Liver (tissue), 10 donors: ENCODE measurements at places on chromosomes 2 and 18.

DNA sequence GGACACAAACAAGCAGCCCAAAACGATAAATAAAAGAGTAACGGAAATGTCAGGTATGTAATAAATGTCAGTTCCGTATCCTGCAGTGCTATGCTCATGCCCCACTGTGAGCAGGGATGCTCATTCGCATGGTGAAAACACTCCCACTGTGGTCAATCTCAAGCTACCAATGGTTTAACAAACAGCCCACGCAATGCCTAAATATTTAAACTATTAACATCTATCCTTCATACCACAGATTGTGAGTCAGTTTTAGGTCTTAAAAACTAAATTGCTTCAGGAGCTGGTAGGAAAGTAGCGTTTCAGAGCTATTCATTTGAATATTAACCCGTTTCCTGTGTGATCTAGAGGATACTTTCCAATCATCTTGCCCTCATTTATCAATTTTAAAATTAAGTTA is 207.4 kb downstream of the TCF4 start:
- DNase-seq = no peak

- DNase-seq = no peak
Measured at GRCh38 chr2:228629251-228629650, 447.8 kb upstream of the SPHKAP start.

DNA sequence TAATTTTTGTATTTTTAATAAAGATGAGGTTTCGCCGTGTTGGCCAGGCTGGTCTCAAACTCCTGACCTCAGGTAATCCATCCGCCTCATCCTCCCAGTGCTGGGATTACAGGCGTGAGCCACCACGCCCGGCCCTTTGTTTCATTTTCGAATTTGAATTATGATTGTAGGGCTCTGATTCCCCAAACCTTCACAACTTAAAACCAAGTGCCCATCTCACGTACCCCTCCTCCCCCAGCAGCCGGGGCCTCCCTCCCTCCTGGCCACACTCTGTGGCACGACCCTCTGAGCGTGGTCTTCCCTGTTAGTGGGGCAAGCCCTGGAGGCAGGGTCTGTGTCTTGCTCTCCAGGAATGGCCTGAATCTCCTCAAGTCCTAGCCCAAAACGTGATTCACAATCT is 166.5 kb downstream of the ASB1 start:
- no peak for DNase-seq

DNA sequence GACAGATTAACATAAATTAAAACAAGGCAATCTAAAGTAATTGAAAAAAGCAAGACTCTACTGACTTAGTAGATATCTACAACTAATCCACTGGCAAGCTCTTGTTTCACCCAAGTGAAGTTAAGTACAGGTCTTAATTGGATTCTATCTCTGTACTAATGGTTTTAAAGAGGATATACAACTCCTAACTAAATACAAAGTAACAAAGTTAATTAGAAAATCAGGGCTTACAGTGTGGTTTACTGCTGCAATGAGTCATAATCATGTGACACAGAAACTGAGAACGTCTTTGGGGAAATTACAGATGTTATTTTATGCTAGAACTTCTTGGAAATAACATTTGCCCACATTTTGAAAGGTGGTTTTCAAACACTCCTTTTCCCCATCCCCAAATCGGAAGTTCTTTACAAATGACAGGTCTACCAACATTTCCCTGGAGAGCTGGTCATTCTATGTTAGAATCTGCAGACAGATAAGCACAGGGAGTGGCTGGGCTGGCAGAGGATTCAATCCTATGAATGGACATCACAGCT is 245.3 kb downstream of the STK39 start:
- no peak for DNase-seq

DNA sequence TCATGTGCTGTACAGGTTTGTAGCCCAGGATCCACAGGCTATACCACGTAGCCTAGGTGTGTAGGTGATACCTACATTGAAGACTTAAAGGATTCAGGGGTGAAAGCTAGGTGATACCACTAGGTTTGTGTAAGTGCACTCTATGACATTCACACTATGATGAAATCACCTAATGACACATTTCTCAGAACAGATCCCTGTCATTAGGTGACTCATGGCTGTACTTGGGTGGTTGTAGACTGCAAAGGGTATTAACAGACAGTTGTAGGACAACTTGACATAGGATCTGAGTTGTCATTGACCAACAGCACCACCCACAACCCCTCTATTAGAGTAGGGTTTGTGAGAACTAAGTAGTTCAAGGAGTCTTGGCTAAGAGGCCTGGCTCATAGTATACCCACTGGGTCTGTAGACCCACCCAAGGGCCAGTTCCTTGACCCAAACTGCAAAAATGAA is 27.7 kb upstream of the SMCHD1 start:
- no peak for DNase-seq

DNA sequence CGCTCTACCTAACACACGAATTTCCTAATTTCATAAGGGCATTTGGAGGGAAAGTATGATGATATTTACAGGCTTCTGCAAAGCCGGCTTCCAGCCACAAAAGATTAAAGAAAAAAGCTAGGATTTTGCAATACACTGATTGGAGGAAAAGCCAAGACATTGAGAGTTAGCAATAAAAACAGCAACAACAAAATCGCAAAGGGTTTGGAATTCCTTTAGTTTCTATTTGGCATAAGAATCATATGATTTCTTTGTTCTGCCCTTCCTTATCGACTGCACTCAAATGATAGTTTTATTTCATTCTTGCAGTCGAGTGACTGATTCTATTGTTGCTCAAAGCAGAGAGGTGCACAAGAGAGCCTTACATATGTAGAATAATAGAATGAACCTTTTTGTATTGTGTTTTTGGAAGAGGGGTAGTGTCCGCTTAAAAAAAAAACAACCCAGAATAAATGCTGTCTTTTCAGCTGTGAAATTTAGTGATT is 3.9 kb upstream of the ZNF532 start:
- DNase-seq = no peak

- no peak for DNase-seq
Measured at GRCh38 chr2:224417361-224417729, 15.4 kb upstream of the FAM124B start.

DNA sequence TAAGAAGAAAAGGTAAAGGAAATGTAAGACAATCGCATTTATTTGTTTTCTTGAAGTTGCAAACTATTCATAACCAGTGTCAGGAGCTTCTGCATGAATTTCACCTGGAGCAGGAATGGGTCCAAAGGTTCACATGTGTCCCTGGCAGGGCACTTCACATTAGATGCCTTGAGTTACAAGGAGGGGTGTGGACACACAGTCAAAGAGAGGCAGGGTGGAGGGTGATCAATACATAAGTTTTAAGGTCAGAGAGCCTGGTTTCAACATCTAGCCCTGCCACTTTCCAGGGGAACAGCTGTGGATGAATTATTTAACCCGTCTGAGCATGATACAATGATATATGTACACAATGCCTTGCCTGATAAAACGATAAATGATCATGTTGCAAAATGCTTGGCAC is 321.4 kb downstream of the CYP26B1 start:
- no peak for DNase-seq

- DNase-seq = no peak
Measured at GRCh38 chr2:27907547-27907946, 17.0 kb downstream of the BABAM2 start.

DNA sequence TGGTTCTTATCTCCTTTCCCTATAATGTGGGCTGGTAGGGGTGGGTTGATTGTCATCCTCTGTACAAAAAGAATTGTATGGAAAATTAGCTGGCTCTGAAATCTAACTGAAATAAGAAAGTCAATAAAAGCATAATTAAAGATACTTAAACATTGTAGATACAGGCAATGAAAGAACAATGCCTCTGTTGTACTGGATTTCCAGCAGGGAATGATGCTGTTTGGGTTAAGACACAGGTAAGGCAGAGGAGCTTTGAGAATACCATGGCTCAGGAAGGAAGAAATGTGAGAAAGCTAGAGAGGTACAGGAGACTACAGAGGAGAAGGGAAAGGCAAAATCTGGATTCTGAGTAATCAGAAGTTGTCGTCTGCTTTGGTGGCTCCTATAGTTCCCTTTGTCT is 10.1 kb downstream of the DTNA start:
- no peak for DNase-seq
